Large intestine (tissue), 12 donors: ENCODE measurements at places on chromosomes 16 and 17. TPM values are rescaled to one million over a fixed set of nuclear protein-coding genes. Genes with fewer than 3 reads are reported as not detected.

GRCh38 chr17:30000001-30000754, 58.7 kb downstream of the EFCAB5 start:
- H3K27ac ChIP-seq = no peak overlapping the region
- DNase-seq = no peak
- no peaks in the 10 kb centered on the region for H3K27me3 ChIP-seq
- no peaks in the 10 kb centered on the region for H3K4me1 ChIP-seq
- no peaks in the 10 kb centered on the region for H3K36me3 ChIP-seq

- H3K36me3 ChIP-seq = no peaks in the 10 kb centered on the region
- DNase-seq = no peak
Observed at GRCh38 chr17:16906680-16907079, 65.2 kb downstream of the TNFRSF13B start.

- H3K36me3 ChIP-seq = no peaks in the 10 kb centered on the region
- H3K4me1 ChIP-seq = no peaks in the 10 kb centered on the region
- no peak for DNase-seq
- no peak overlapping the region for H3K4me3 ChIP-seq
- no peak overlapping the region for H3K27ac ChIP-seq
Observed at GRCh38 chr16:49150341-49150740, 131.3 kb downstream of the CBLN1 start.

FOXJ1 gene
- polyA plus RNA-seq = 1.2 TPM

DNA sequence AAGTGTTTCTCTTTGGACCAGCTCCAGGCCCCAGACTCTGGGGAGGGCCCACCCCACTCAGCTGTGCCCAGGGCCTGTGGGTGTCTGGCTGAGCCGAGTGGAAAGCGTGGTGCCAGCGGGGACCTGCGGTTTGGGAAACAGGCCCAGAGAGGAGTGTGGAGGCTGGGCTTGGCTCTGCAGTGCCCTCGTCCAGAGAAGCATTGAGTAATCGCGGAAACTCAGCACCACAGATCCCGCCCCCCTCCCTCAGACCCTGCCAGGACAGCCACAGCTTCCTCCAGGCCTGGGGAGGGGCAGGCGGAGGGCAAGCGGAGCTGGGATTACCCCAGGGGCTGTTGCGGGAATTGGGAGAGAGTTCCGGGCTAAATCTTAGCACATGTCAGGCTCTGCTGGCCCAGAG, 14.6 kb upstream of the PITPNA start:
- H3K36me3 ChIP-seq = peaks cover 28% of the 10 kb centered on the region
- H3K4me3 ChIP-seq = no peak overlapping the region
- peaks cover 7% of the 10 kb centered on the region for H3K4me1 ChIP-seq
- no peak for DNase-seq

- H3K27ac ChIP-seq = peak overlapping the region; percentile 68
- DNase-seq = no peak
- H3K36me3 ChIP-seq = peaks cover 22% of the 10 kb centered on the region
- H3K27me3 ChIP-seq = no peaks in the 10 kb centered on the region
- no peak overlapping the region for H3K4me3 ChIP-seq
- H3K4me1 ChIP-seq = peaks cover 57% of the 10 kb centered on the region
Observed at GRCh38 chr17:76635039-76635438, 8.5 kb downstream of the ST6GALNAC1 start.

- no peak overlapping the region for H3K27ac ChIP-seq
- peaks cover 44% of the 10 kb centered on the region for H3K36me3 ChIP-seq
- H3K4me3 ChIP-seq = no peak overlapping the region
- no peaks in the 10 kb centered on the region for H3K27me3 ChIP-seq
- H3K4me1 ChIP-seq = no peaks in the 10 kb centered on the region
Observed at GRCh38 chr16:89775223-89775622, 41.2 kb downstream of the FANCA start.

DNA sequence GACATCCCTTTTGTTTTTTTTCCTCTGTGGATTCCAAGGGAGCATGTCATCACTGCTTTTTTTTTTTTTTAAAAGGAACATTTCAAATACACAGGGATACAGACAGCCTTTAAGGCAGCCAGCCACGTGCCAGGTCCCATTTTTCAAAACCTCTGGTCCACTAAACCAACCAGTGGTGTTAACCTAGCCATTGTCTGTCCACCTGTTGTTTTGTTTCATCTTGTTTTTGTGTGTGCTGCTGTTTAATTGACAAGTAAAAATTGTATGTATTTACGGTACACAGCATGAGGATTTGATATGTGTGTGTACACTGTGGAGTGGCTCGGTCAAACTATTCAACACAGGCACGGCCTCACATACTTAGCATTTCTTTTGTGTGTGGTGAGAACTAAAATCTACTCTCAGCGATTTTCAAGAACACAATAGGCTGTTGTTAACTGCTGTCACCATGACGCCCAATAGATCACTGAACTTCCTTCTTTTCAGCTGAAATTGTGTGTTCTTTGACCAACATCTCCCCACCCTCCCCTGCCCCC, 19.2 kb downstream of the TMEM114 start:
- H3K4me3 ChIP-seq = no peak overlapping the region
- no peaks in the 10 kb centered on the region for H3K36me3 ChIP-seq
- H3K27me3 ChIP-seq = peaks cover 2% of the 10 kb centered on the region
- peak; percentile 34 for DNase-seq
- peaks cover 4% of the 10 kb centered on the region for H3K4me1 ChIP-seq

GRCh38 chr17:660453-660852, 54.2 kb downstream of the VPS53 start:
- H3K36me3 ChIP-seq = peaks cover 41% of the 10 kb centered on the region
- no peak for DNase-seq
- H3K4me1 ChIP-seq = no peaks in the 10 kb centered on the region
- no peak overlapping the region for H3K27ac ChIP-seq
- H3K4me3 ChIP-seq = no peak overlapping the region

GRCh38 chr17:58328195-58329034, at the start of gene TSPOAP1:
Gene TSPOAP1 (minus strand): TSS chr17:58328795. CDS start chr17:58327920, 875 bp downstream.
- peaks cover 17% of the 10 kb centered on the region for H3K27me3 ChIP-seq
- H3K27ac ChIP-seq = no peak within 1 kb of the TSS
